Type B pancreatic cell (in vitro differentiated cells): ENCODE measurements at places on chromosomes 7 and 10.

DNA sequence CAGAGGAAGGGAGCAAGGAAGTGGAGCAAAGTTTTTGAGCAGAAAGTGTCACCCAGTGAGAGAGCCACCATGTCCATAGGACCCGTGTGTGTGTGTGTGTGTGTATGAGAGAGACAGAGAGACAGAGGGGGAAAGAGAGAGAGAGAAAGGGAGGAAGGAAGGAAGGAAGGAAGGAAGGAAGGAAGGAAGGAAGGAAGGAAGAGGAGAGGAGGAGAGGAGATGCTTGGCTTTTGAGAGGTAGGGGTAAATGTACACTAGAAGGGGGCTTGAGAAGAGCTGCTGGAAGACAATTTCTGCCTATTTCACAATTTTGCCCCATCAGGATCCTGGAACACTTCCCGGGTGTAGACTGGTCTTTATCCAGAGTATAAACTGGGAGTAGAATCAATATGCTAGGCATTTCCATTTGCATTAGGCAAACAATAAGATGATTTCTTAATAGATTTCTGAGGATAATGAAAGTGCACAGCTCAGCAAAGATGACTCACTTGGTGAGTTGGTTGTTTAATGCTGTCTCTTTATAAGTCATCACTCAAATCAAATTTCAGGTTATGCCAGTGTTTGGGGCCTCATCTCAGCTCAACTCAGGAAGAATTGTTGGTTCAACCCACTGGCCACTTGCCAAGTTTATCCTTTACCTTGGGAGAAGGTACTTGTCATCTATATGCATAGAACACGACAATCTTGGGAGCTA is 70.0 kb upstream of the FAM13C start:
- DNase-seq, result no peak

DNA sequence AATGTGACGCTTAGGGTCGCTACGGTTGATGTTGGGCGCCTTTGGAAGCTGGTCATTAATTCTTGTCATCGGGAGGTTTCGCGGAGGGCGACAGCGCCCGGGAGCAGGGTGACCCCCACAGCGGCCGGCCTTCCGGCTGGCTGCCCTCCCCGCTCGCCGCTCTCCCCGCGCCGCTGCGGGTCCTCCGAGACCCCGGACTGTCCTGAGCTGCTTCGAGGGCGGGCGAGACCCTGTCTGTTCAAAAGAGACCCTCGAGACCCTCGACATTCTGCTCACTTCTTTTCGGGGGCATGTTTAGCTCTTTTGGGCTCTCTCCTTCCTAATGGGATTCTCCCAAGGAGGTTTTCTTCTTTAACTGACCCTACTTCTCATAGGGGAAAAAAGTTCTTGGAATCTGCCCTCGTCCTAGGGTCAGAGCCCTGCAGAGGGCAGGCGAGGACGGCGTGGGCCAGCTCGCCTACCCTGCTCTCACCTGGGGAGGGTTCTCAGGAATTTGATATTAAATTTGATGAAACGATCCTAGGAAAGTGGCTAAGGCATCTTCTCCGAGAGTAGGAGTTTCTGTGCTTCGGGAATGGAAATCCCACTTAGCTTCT is 257.0 kb downstream of the OTUD1 start:
- DNase-seq, result peak; percentile 66

- DNase-seq, result no peak
Measured at GRCh38 chr7:121599887-121600286, 203.8 kb upstream of the FAM3C start.

DNA sequence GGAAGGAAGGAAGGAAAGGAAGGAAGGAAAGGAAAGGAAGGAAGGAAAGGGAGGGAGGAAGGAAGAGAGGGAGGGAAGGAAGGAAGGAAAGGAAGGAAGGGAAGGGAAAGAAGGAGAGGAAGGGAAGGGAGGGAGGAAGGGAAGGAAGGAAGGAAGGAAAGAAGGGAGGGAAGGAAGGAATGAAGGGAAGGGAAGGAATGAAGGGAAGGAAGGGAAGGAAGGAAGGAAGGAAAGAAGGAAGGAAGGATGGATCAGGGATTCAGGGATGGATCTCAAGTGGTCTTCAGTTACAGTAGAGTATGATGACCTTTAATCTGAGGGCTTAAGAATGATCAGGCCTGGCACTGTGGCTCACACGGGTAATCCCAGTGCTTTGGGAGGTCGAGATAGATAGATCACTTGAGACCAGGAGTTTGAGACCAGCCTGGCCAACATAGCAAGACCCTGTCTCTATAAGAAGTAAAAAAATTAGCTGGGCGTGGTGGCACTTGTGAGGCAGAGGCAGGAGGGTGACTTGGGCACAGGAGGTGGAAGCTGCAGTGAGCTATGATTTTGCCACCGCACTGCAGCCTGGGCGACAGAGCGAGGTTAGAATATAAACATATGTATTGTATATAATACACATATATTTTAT is 760 bp upstream of the FOXK1 start:
- no peak for DNase-seq

- DNase-seq, result no peak
Measured at GRCh38 chr10:88702848-88703597, 3.0 kb upstream of the LIPK start.

DNA sequence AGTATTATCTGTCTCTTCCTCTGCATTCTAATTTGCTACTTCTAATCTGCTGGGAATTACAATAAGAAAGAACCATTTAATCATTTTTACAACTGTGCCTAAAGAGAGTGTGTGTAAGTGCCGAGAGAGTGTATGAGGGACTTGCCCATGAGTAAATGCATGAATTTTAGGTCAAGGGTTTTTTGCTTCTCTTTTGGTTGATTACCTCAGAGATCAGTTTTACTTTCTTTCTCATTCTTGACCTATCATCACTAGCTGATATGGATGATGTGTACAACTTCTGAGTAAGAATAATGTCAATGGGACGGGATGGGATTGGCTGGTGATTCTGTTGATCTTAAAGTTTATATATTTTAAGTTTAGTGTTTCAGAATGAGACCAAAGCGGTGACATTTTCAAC is 47.8 kb downstream of the IKZF1 start:
- DNase-seq, result no peak

DNA sequence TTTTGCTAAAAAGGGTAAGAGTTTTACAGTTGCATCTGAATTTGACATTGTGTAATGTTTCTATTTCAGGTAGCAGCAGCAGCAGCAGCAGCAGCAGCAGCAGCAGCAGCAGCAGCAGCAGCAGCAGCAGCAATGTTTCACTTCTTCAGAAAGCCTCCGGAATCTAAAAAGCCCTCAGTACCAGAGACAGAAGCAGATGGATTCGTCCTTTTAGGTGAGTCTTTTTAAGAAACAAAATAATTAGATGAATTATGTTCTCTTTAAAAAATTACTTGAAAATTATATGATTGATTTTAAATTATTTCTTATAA is 32.6 kb downstream of the UMAD1 start:
- DNase-seq, result no peak
